Tibial nerve (tissue), 4 donors: ENCODE measurements at places on chromosomes 5 and 9. TPM values are rescaled to one million over a fixed set of nuclear protein-coding genes. Genes with fewer than 3 reads are reported as not detected.
A peak's percentile ranks its signal among the peaks of the same experiment; 100 is the strongest.

GRCh38 chr5:68531970-68532369 lies 316.4 kb downstream of the PIK3R1 start:
- DNase-seq = no peak
- H3K4me3 ChIP-seq = no peak overlapping the region
- H3K36me3 ChIP-seq = no peaks in the 10 kb centered on the region
- no peaks in the 10 kb centered on the region for H3K27me3 ChIP-seq

GRCh38 chr9:105405514-105406131 lies 42.2 kb upstream of the FSD1L start:
- H3K4me1 ChIP-seq = no peaks in the 10 kb centered on the region
- no peak overlapping the region for H3K4me3 ChIP-seq
- no peaks in the 10 kb centered on the region for H3K27me3 ChIP-seq
- DNase-seq = no peak
- no peak overlapping the region for H3K27ac ChIP-seq

DNA sequence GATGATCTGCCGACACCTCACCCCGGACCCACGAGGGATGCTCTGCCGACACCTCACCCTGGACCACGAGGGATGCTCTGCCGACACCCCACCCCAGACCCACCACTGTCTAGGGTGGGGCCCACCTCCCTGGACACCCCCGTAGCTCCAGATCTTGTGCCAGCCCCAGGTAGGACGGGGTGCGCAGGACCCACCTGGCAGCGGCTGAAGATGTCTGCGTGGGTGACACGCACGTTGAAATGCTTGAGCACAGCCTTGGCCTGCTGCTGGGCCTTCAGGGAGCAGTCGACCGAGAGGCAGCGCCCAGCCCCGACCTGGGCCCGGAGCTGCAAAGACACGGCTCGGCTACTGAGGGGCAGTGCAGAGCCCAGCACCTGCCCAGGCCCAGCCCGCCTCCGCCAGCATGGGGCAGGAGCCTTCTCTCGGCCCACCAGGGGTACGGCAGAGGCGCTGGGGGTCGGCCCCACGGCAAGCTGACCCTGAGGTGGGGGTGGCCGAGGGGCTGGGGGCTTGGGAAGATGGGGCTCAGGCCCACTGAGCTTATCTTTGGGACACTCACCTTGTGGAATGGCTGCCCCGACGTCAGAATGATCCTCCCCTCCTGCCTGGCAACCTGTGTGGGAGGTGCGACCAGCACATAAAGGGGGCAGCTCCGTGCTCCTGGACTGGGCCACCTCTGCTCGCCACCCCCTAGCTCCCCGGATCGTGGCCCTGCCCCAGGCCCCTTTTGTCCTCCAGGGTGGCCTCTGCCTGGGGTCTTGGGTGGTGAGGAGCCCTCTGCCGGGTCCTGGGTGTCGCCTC lies 21.7 kb upstream of the NRARP start:
- H3K4me1 ChIP-seq = peaks cover 6% of the 10 kb centered on the region
- H3K4me3 ChIP-seq = no peak overlapping the region
- H3K27ac ChIP-seq = no peak overlapping the region
- no peaks in the 10 kb centered on the region for H3K27me3 ChIP-seq
- H3K36me3 ChIP-seq = no peaks in the 10 kb centered on the region

Gene RFK
- total RNA-seq = 9.6 TPM

DNA sequence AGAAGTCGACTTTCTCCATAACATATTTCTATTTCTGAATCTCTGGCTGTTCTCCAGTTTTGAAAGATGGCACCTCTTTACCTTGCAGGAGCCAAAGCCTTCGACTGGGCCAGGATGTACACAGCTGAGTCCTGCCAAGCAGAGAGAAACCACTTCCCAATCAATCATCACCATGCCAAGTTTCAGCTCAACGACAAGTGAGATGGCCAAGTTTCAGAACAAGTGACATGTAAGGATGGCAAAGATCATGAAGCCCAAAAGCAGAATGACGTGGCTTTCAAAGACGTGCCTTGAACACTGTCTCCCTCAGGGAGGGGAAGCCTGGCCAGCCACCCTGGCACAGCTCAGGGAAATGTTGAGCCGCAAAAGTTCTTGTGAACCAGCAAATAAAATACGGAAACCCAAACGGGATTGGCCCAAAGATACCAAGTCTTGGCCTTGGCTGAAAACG lies 17.7 kb downstream of the STK10 start:
- no peaks in the 10 kb centered on the region for H3K27me3 ChIP-seq
- no peak overlapping the region for H3K27ac ChIP-seq
- H3K4me3 ChIP-seq = no peak overlapping the region
- no peak for DNase-seq
- H3K36me3 ChIP-seq = no peaks in the 10 kb centered on the region

GRCh38 chr9:5578018-5578697 lies 50.7 kb upstream of the RIC1 start:
- H3K27ac ChIP-seq = peak overlapping the region; percentile 21
- H3K4me3 ChIP-seq = no peak overlapping the region
- H3K36me3 ChIP-seq = no peaks in the 10 kb centered on the region

Gene CYSRT1
- total RNA-seq = not detected

Gene SCGB3A1
- total RNA-seq = not detected

Gene PCDHB13
- 8.2 TPM for total RNA-seq

DNA sequence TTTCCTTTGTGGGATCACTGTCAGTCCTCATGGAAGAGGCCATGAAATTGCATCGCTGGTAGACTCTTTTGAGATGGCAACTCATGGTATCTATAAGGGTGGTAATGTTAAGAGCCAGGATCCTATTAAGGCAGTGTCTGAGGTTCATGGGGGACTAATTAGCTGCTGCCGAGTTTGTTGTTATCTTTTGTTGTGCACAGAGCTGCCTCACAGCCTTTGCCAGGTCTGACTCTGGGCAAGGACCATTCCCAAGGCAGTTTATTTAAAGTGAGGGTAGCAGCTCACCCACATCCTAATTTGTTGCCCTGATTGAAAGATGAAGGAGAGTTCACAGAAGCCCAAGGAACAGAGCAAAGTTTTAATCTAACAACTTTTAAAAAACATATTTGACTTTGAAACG lies 7.9 kb downstream of the SMARCA2 start:
- no peaks in the 10 kb centered on the region for H3K36me3 ChIP-seq
- no peak overlapping the region for H3K4me3 ChIP-seq
- no peaks in the 10 kb centered on the region for H3K4me1 ChIP-seq
- no peaks in the 10 kb centered on the region for H3K27me3 ChIP-seq

Gene SLC45A2
- not detected for total RNA-seq
